ENCODE measurements at places on chromosomes 12 and 14.

DNA sequence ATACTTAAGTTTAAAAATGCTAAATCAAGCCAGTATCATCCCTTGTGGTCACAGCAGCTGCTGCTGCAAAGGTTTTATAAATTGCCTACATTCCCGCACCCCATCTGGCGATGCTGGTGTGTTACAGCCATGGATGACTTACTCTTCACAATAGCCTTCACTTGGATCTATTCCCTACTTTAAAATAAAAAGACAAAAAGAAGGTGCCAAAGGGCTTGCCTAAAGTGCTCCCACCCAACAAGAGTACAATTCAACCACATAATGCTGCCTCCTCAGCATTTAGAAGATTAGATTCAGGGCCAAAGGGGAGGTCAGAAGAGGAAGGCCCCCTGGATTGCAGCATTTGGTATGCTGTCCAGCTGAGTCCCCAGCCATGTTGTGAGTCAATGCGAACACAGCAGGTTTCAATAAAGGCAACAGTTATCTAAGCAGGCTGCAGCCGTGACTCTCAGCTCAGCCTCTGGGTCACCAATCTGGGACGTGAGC, 176.1 kb downstream of the DAD1 start:
- no peak for DNase-seq

- no peak for DNase-seq
These were observed 71.1 kb downstream of the EGLN3 start for GRCh38 chr14:33879684-33880286.

GRCh38 chr14:62322216-62322615, 560.0 kb downstream of the SNAPC1 start:
- no peak for DNase-seq

DNA sequence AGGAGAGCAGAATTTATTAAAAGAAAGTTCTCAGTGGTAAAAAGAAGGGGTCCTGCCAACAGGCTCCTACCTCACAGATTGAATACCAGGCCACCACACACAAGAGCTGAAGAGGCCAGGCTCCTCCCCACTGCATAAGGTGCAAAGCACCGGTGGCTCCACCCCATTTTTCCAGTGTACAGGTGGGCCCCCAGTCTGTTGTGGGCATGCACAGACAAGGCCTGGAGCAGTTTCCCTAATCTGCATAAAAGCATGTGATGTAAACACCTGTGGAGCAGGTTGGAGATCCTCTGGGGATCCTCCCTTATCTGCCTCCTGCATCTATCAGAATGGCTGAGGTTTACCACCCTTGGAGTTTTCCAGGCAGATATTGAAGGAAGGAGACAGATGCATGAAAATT, 45.7 kb upstream of the PDZRN4 start:
- DNase-seq = no peak

DNA sequence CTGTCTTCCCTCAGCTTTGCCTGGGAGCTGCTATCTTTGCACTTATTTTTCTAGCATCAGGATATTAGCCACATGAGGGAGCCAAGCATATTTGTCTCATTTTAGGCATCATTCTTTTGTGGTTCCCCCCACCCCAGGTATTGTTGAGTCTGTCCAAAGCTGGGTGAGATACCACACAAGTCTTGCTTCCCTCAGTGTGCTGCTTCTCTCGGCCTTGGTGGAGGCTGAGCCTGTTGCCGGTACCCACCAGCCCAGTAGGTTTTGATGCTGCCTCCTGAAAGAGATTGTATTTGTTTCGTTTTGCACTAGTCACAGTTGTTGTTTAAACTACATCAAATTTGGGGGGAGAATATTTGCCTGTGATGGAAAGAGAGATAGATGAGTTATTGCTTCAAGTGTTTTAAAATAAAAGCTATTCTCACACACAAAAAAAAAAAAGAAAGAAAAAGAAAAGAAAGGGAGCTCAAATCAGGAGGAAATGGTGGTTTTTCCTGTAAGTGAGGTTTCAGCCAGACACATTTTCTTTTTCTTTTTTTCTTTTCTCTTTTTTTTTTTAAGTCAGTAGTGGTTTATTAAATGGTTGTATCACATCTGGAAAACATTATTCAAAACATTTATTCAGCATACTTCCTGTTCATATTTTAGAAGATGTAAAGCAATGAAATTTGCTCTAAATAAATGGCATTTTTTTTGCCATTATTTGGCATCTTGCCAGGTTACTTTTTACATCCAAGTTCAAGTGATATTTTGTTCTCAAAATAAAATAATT, 58.5 kb downstream of the SLC4A8 start:
- DNase-seq = no peak

- no peak for DNase-seq
These were observed 59.9 kb downstream of the HCAR2 start for GRCh38 chr12:122643207-122643805.

DNA sequence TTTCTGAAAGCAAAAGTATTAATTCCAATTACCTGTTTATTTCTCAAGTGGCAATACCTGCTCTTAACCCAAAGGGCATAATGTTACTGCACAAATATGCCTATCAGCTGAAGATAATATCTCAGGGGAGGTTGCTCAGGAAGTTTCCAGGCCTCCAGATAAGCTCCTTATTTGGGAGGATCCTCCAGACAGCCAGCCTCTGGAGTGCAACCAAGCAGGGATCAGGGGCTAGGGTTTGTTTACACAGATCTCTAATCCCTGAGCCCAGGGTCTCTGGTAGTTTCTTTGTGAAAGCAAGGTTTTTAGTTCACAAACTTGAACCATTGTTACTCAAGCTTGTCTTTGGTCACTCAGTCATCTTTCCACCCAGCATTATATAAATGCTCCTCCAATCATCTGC, 124.4 kb downstream of the SLC38A4 start:
- no peak for DNase-seq

All from esophagus squamous epithelium (tissue), 5 donors.